ENCODE measurements at places on chromosomes 4 and X.

DNA sequence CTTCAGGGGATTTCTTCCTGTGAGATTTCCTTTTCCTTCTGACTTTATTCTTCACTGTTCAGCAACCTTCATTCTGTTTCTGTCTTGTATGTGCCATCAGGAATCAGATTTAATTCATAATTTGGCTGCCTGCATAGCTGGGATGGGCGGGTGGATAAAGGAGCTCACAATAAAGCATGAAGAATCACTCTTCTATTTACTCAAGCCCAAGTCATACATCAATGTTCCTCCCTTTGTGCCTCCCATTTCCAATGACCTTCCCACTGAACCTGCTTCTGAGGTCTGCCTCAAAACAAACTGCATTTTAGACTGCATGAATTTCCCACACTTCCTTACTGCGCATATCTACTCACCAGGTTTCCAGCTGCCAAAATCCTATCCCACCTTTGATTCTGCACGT lies 14.0 kb downstream of the PDGFC start:
- DNase-seq, result no peak

- DNase-seq, result no peak
Observed at GRCh38 chrX:131816551-131817136, 206.5 kb upstream of the STK26 start.

GRCh38 chr4:74446193-74446868 lies 1.4 kb downstream of the AREG start:
- DNase-seq, result no peak

DNA sequence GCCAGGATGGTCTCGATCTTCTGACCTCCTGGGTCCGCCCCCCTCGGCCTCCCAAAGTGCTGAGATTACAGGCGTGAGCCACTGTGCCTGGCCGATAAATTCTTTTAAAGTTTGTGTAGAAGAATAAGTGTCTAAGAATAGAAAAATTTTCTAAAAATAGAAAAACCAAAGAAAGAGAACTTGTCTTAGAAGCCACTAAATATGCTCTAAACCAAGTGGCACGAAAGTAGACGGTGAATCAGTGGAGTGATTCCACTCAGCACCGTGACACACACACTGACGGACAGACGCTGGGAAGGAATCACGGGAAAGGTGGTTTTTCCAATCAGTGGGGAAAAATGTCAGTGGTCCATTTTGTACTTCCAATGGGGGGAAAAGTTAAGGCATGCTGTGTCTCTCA lies 72.7 kb upstream of the PSAPL1 start:
- no peak for DNase-seq

GRCh38 chr4:185383451-185383850 lies 12.3 kb downstream of the LRP2BP start:
- no peak for DNase-seq

- DNase-seq, result no peak
Observed at GRCh38 chr4:176262243-176262642, 6.8 kb downstream of the ASB5 start.

GRCh38 chr4:98659741-98660462 lies 1.5 kb upstream of the TSPAN5 start:
- no peak for DNase-seq

GRCh38 chrX:41026702-41027078 lies 58.6 kb upstream of the USP9X start:
- no peak for DNase-seq

DNA sequence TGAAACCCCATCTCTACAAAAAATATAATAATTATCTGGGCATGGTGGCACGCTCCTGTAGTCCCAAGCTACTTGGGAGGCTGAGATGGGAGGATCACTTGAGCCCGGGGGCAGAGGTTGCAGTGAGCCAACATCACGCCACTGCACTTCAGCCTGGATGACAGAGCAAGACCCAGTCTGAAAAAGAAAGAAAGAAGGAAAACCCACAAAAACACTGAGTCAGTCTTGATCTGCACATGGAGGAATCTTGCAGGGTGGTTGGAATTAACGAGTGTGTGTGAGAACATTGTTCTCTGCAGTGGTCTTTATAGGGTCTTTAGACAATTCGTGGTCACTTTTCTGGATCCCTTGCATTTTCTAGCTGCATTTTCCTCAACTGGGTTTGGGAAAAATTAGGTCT lies 23.2 kb downstream of the ADD1 start:
- no peak for DNase-seq

- DNase-seq, result no peak
Observed at GRCh38 chr4:41009411-41009810, 204.9 kb downstream of the APBB2 start.

DNA sequence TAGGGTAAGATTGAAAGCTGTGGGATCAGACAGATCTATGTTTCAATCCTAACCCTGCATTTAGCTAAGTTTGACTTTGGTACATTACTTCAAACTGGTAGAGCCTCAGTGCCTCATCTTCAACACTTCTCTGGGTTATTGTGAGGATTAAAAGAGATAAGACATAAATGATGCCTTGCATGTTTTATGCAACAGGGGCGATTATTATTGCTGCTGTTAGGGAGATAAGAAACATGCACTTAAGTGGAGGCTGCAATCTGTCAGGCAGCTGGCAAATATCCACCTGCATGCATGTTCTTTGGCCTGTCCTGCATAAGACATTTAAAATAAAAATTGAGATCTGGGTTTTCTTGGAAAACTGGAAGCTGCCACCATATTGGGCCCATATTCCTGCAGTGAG lies 24.6 kb downstream of the UNC5C start:
- no peak for DNase-seq

All from AG04449 (cell line).